ENCODE measurements at places on chromosomes 4 and X.
A peak's percentile ranks its signal among the peaks of the same experiment; 100 is the strongest.

GRCh38 chr4:183326853-183327252 lies 4.6 kb upstream of the CLDN24 start:
- DNase-seq, result no peak

DNA sequence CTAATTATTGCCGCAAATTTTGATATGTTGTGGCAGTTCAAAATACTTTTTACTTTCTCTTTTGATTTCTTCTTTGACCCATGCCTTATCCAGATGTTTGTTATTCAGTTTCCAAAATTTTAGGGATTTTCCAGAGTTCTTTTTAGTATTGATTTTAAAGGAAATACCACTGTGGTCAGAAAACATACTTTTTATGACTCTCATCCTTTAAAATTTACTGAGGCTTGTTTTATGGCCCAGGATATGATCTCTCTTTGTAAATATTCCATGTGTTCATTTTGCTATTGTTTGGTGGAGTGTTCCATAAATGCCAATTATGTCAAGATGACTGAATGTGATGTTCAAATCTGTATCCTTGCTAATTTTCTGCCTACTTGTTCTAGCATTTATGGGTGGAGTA lies 272.3 kb upstream of the DIPK2B start:
- DNase-seq, result no peak

GRCh38 chr4:9811806-9812205 lies 30.4 kb downstream of the DRD5 start:
- DNase-seq, result no peak

DNA sequence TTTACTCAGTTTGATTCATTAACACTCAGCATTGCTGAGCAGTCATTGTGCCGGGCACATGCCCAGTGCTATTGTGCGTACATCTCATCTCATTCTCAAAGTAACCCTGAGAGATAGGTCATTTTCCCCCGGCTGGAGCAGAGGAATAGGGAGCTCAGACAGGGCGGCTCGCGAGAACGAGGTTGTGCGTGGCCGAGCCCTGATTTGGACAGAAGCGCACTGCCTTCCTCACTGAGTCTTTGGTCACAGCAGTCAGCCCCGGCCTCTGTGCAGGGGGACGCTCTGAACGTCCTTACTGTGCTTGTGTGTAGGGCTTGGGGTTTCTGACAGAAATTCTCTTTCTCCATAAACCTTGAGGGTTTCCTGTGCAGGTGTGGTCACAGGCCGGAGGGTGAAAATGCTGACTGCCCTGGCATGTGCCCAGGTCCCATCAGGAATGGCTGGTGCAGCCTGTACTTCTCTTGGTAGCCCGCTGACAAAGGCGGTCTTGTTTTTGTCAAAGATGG lies 39.5 kb downstream of the NOP14 start:
- DNase-seq, result peak; percentile 74

DNA sequence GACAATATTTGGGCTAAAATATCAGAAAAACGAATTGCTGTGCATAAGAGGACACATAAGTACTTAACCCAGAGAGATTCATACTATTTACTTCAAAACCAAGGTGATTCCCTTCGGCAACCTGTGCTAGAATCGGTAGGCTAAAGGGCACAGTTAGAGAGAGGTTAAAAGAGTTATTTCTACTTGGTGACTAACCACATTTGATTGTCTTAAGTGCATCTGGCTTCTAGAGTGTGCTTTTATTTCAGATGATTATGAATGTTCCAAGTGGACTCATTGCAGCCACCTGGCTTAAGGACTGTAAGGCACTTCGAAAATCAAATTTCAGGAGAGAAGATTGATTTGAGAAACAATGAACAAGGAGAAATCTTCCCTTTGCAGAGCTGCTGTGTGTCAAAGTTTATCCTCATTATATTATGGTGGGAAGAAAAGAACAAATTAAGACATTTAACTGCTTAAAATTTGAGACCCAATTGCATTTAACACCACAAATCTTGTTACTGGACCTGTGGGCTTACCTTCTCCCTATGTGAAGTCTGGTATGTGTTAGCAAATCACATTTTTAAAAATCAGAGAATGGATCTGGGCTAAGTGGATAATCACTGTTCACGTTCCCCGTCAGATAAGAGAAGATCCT lies 34.0 kb downstream of the PHOX2B start:
- no peak for DNase-seq

- no peak for DNase-seq
Observed at GRCh38 chr4:109231331-109231730, 71.1 kb downstream of the COL25A1 start.

GRCh38 chr4:57270346-57270745 lies 160.2 kb upstream of the IGFBP7 start:
- DNase-seq, result no peak

DNA sequence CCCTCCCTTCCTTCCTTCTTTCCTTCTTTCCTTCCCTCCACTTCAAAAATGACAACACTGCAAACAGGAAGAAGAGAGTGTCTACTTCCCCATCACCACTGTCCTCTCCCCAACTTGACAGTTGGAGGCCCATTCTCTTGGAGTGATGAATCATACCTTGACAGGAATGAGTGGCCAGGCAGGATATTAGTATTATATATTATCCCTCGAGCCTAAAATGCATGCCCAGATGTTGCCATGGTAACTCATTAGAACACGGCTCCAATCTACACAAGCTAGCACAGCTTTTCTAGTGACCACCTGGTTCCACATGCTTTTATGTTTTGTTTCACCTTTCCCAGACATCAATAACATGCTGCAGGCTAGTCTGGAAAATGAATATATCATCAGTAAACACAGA lies 71.3 kb upstream of the LHFPL1 start:
- DNase-seq, result no peak

- DNase-seq, result no peak
Observed at GRCh38 chrX:111098874-111099273, 2.9 kb downstream of the PAK3 start.

GRCh38 chr4:171629737-171630136 lies 183.5 kb upstream of the GALNTL6 start:
- DNase-seq, result peak; percentile 85

DNA sequence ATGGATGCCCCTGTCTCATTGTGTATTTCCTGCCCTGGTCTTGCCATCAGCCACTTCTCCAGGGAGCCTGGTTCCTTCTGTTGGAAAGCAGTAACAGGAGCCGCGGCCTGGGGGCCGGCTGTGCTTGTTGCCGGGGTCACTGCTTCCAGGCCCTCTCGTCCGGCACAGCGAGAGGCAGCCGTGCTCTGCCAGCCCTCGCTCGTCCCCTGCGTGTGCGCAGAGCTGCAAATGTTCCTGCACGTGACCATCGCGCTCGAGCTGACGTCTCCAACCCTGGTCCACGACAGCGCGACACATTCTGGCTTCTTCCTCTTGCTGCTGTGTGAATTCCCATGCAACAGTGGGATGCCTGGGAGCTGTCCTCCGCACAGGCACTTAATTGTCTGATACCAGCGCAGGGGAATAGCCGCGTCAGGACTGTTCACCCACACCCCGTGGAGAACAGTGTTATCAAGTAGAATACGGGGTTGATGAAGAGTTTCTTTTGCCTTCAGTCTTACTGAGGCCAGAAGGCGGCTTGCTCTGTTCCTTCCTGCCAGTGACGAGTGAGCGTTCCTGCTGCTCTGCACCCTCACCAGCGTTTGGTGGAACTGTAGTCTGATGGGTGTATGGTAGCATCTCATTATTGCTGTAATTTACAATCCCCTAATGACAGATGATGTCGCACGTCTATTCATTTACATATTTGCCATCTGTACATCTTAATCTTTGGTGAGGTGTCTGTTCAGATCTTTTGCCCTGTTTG lies 12.3 kb downstream of the PDE6B start:
- DNase-seq, result no peak

GRCh38 chrX:145524931-145525330 lies 277.6 kb downstream of the SPANXN1 start:
- no peak for DNase-seq

DNA sequence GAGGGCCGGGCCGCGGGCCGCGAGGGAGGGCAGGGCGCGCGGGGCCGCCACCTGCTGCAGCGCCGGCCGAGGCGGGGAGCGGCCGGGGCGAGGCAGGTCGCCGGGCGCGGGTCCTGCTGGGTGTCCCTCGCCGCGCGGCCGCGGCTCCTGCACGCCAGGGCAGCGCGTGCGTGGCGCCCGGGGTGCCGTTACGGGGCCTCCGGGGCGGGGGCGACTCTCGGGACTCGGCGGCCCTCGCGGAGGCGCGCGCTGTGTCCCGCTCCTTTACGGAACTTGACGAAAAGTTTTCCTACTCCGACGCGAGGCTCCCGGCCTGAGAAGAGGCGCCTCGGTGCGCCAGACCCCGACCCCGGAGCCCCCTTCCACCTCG lies 329 bp downstream of the TBC1D14 start:
- no peak for DNase-seq

DNA sequence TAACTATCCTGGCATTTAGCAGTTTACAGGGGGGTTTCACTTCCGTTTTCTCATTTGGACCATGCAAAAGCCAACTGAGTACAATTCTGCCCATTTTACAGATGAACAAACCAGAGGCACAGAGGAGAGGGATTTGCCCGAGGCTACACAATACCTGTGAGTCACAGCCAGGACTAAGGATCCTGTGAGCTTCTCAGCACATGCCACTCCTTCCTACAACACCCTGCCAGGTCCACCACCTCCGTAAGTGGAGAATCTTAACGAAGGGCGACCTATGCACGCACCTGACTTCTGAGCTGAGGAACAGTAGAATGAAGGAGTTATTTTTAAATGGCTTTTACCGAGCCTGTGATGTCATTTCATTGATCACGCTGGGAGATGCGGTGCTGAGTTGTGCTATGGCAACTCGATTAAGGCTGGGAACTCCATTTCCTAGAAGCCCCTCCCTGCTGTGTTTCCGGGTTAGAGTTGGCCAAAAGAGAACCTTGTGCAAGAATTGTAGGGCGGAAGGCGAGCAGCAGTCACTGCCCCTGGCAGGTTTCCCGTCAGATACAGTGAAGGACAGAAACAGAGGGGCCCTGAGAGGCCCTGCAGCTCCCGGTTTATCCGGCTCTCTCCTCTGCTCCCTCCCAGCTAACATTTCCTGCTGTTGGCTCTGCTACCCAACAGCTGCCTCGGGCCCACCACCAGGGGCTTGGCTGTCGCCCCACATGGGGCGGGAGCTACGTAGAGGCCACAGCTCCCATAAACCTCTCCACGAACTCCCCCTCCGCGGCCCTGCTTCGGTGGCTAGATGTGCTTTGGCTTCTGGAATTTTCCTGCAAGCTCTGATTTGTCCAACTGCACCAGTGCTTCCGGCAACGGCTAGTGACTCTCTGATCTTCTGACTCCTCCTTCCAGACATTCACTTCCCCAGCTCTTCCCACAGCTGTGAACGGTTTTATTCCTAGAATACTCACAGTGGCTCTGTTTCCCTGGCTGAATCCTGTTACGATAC lies 75.1 kb upstream of the USP9X start:
- no peak for DNase-seq

DNA sequence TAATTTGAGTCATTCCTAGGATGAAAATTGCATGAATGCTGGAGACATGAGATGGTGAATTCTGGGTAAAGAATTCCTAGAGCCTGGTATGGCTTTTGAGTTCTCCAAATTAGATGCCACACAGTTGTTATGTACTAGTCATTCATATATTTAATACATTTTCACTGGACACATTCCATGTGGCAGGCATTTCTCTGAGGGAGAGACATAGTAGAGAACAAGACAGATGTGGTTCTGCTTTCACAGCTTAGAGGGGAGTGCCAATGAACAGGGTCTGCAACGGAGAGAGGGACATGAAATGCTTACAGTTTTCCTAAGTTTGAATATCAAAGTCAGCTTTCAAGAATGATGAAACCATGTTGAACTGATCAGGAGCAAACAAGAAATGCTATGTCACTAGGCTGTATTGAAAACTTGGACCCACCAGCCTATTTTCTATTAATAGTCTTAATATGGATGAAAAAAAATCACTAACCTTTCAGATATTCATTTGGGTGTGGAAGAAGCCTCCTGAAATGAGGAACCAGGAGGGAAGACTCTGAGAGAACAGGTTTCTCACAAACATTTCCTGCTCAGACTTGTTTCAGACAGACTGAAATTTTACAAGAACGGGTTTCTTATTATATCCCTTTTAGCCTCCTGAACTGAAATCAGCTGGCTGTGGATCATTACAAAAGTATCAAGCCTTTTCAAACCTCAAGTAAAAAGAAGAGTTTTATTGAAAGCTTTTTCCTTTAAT lies 276.0 kb upstream of the TET2 start:
- DNase-seq, result no peak

DNA sequence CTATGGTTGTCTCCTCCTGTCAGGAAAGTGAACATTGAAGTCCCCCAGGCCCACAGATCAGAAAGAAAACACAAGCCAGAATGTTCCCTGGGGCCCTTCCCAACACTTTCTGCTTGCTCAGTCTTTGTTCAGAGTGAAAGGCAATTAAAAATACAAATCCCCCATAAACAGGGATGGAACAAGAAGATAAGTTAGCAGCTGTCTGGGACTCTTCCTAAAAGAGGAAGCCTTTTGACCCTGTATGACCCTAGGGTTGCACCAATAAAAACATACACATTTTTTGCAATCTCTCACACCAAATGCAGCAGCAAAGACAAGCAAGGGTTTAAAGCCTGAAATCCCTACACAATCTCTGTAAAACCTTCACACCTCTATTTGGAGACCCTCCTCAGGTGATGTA lies 22.6 kb downstream of the IRF2 start:
- no peak for DNase-seq

GRCh38 chr4:76694056-76694455 lies 203.9 kb downstream of the SOWAHB start:
- DNase-seq, result no peak

- DNase-seq, result no peak
Observed at GRCh38 chrX:64427787-64428186, 32.5 kb upstream of the MTMR8 start.

DNA sequence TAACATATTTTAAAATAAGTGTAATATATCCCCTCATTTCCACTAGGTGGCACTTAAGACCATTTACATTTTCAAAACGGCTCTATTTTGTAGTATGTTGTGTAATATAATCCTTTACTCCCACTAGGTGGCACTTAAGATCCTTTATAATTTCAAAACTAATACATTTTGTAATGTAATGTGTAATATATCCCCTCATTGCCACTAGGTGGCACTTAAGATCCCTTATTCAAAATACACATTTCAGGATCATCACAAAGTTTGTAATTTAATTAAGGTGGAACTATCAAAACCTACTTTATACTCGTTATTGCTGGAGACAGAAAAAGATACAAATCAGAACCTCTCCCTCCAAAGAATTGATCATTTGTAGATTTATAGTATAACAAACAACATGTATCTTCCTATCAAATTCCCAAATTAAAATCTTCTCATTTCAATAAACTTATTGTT lies 132.5 kb downstream of the ARHGAP6 start:
- no peak for DNase-seq

DNA sequence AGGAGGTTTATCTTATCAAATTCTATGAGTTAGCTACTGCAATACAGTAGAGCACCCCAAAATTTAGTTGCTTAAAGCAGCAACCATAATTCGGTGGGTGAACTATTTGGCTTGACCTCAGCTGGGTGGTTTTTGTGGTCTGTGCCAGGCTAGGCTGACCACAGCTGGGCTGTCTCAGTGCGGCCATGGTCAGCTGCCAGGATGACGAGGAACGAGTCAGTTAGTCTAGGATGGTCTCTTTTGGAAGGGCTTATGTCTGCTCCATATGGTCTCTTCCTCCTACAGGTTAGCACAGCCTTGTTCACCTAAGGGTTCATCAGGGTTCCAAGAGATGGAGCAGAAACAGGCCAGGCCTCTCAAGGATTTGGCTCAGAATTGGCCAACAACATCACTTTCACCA lies 210.4 kb downstream of the PALLD start:
- no peak for DNase-seq

Data from mesenteric fat pad (tissue), 1 donor.